Activated naive CD4-positive, alpha-beta T cell treated with Interleukin-2 at 50 U/mL for 16 hours (primary cell): ENCODE measurements at places on chromosomes 2 and 18.

DNA sequence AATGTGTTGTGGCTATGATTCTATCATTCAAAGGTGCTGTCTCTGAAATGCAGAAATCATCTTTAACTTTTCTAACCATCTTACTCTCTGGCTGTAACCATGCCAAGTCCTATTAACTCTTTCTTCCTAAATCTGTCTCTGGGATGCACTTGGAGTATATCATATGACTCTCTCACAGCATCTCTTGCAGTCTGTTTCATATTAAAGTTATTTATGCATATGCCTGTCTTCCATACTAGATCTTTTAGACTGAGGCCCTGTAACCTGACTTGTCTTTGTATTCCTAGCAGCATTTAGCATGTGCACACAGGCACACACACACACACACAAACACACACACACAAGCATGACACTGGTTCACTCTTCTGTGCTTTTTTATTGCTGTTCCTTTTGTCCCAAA is 320.6 kb downstream of the ETAA1 start:
- DNase-seq: no peak

DNA sequence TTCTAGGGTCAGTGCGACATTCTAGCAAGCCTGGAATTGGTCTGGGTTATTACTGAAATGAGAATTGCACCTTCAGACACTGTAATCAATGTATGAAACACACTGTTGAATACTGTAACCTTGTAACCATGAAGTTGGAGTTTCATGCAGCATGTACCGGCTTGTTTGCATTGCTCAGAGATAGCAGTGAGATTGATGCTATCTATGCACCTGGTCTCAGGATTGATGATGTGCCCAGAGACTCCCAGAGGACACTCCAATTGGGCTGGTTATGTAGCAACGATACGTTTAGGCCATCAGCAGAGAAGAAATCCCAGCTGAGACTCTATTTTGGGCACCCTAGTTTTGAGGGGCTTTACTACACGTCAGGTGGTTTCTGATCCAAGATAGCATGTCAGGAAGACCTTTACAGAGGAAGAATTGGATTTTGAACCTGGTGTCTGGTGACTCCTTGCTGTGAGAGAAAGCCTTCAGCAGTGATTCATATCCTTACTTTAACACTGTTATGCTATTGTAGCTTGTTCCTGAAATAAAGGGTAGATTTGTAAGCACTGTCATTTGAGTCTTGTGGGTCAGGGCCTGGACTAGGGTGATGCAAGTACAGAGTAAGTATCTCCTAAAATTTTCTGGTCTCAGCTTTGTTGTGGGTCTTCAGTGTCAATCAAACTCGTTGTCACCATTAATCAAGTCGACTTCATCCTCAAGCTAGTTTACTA is 305.1 kb upstream of the GULP1 start:
- no peak for DNase-seq

- no peak for DNase-seq
Measured at GRCh38 chr2:78977661-78978145, 47.8 kb upstream of the REG3G start.

DNA sequence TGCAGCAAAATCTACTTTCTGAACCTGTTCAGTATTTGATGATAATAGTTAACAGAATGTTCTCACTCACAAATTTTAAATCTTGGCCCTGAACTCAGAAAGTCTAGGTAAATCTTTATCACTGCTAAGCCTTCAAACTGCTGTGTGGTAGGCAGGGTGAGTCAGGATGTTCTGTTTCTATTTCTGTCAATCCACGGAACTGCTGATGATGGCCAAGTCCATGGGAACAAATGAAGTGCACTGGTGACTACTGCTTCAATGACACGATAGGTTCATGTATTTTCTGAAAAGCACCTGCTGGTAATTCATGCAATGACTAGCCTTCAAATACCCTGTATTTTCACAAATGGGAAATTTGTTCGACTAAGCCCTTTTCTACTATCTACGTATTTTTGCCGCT is 14.2 kb downstream of the NIFK start:
- DNase-seq: peak; percentile 17
